HuH-7 (cell line): ENCODE measurements at places on chromosomes 7 and 10.

- DNase-seq: no peak
Observed at GRCh38 chr10:60942788-60943315, 1.1 kb downstream of the RHOBTB1 start.

DNA sequence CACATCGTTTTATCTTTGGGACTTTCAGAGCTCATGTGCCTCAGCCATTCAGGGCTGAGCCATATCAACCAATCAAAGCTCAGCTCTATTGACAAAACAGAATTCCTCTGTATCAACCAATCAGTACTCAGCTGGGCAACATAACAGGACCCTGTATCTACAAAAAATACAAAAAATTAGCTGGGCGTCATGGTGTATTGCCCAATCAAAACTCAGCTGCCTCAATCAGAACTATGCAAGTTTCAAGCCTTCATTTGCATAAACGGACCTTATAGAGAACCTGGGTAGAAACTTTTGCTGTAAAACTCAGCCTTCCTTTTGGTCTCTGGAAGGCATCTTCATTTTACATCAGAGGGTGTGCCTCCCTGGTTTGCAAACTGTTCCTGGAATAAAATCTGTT, 77.1 kb downstream of the ZNF467 start:
- no peak for DNase-seq

- peak; percentile 65 for DNase-seq
Observed at GRCh38 chr7:97020996-97021746, 3.5 kb downstream of the DLX5 start.

DNA sequence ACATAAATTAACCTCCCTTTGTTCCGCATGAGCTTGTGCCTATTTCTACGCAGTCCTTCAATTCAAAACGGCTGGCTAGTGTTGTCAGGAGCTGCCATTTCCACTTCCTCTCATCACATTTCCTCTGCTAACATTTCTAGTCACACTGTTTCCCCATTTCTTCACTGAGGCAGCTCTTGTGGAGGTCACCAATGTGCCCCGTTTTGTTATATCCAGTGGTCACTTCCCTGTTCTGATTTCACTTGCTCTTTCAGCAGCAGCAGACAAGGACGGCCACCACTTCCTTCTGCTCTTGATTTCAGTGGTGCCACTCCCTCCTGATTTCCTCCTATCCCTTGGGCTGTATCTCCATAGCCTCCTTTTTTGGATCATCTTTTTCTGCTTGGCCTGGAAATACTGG, 64.8 kb upstream of the SEC61G start:
- no peak for DNase-seq

GRCh38 chr7:47511699-47512370, 70.1 kb downstream of the TNS3 start:
- no peak for DNase-seq

DNA sequence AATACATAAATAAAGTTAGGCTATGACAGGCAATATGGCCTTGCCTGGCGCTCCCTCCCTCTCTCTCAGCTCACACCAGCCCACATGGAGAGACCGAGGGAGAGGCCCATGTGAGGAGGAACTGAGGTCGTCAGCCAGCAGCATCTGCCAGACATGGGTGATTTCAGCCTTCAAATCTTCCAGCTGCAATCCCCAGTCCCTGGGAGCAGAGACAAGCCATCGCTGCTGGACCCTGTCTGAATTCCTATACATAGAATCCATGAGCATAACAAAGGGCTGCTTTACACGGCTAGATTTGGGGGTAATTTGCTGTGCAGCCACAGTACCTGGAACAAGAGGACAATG, 35.6 kb downstream of the ANKRD16 start:
- DNase-seq: no peak

DNA sequence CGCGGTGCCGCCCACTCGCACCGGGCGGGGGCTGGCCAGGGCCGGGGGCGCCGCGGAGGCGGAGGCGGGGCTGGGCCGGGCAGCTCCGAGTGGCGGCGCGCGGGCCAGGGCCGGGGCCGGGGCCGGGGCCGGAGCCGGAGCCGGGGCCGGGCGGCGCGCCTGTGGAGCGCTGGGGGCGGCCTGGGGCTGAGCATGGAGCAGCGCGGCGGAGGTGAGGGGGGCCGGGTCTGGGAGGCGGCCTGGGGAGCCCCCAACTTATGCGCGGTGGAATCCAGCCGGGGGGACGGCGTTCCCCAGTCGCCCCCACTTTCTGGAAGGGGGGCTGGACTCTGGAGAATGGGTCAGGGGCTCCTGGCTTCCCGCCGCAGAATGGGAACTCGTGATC, at the start of gene LZTS2:
Gene LZTS2 (plus strand): TSS at position 67 of the 385 bp plus-strand sequence. CDS start 2,731 bp downstream, outside the sequence.
- no peak for DNase-seq

DNA sequence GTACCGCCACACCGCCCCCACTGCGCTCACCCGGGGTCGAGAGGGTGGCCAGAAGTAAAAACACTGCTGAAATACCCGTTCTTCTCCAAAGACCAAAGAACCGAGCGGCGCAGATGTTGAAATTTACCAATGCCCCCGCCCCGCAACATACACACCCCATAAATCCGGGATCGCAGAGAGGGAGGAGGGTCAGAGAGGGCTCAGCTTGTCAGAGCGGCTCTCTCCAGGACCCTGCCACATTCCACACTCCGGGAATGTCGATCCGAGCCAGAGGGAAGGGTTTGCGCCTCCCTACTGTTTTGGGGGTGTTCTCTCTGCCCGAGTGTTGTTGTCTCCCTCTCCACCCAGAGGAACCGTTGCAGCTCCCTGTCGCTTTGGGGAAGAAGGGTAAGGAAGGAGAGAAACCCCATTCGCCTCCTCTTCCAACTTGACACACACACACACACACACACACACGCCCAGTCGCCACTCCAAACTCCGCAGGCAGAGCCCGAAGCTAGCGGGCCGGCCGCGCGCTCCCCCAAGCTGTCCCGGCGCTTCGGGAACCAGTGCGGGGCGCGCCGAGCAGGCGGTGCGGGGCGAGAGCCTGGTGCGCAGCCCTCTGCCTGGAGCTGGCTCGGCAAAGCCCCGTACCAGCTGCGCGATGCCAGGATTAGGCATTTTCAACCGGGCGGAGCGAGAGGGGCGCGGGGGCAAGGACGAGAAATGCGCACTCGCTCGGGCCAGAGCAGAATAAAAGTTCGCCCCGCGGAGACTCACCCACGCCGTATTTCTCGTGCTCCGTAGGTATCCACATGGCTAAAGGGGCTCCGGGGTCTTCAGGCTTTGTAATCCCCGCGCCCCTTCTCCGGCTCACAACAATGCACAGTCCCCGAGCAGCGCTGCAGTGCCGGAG, 609 bp downstream of the DOCK4 start:
- peak; percentile 65 for DNase-seq

DNA sequence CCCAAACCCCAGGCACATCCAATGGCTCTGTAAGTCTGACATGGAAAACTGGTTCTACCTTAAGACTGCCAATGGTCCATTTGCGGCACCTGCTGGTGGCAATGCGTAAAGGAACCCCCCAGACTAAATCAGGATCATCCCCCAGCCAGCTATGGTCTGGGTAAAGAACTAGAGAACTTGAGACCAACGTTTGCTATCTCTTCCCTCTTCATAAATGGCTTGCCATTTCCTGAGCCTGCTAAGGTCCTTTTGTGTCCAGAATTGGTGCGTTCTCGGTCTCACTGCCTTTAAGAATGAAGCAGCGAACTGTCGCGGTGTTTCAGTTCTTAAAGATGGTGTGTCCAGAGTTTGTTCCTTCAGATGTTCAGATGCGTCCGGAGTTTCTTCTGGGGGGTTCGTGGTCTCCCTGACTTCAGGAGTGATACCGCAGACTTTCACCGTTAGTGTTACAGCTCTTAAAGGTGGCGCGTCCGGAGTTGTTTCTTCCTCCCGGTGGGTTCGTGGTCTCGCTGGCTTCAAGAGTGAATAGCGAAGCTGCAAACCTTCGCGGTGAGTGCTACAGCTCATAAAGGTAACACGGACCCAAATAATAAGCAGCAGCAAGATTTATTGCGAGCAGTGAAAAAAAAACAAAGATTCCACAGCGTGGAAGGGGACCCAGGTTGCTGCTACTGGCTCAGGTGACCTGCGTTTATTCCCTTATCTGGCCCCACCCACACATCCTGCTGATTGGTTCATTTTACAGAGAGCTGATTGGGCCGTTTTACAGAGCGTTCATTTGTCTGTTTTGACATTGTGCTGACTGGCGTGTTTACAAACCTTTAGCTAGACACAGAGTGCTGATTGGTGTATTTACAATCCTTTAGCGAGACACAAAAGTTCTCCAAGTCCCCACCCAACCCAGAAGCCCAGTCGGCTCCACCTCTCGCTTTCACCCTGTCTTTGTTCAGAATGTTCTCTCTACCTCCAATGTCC, 95.4 kb downstream of the ELMO1 start:
- DNase-seq: peak; percentile 12

- DNase-seq: no peak
Observed at GRCh38 chr7:52962402-52963076, 72.9 kb upstream of the POM121L12 start.

DNA sequence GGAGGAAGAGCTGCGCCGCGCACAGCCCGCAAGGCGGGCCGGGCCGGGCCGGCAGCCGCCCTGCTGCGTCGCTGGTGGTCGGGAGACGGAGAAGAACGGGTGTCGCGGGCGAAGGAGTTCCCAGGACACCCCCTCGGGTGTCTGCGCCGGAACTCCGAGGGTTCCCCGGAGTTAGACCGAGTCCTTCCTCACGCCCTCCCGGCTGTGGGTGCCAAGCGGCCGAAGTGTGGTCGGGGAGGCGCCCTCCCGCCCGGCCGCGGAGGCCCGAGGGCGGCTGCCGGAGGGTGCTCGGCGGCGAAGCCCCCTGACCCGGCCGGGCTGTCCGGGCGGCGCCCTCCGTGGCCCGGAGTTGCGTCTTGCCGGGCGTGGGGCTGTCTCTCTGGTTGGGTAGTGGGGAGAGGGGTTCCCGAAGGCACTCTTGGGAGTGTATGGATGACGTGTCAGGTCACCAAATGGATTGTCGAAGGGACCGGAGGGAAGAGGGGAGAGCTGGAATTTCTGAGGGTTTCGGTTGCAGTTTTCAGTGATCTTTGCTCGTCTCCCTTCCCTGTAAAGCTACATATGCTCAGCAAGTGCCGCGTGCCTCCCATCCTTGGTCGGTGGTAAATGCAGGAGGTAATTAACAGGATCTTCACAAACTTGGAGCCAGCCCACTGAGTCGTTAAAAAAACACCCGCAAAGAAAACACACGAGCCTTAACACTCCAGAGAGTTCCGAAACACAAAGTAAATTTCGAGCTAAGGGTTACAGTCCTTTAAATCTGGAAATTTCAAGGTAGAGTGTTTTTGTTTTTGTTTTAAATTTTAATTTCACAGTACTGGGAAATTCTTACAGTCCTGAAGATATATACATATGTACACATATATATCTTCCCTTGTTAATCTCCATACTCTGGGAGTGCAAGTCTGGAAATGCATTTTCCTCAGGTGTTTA, 871 bp downstream of the ST7 start:
- DNase-seq: peak; percentile 61

DNA sequence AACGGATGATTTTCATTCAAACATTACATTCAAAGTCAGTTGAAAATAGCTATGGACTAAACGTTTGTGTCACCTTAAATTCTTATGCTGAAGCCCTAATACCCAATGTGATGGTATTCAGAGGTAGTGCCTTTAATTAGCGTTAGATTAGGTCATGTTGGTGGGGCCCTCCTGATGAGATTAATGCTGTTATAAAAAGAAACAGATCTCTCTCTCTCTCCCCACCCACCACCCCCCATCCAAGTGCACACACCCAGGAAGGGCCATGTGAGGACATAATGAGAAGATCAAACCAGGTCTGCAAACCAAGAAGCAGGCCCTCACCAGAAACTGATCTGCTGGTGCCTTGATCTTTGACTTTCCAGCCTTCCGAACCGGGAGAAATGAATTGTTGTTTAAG, 44.2 kb downstream of the ZNF438 start:
- no peak for DNase-seq

GRCh38 chr7:111499027-111499426, 63.3 kb downstream of the IMMP2L start:
- DNase-seq: no peak

DNA sequence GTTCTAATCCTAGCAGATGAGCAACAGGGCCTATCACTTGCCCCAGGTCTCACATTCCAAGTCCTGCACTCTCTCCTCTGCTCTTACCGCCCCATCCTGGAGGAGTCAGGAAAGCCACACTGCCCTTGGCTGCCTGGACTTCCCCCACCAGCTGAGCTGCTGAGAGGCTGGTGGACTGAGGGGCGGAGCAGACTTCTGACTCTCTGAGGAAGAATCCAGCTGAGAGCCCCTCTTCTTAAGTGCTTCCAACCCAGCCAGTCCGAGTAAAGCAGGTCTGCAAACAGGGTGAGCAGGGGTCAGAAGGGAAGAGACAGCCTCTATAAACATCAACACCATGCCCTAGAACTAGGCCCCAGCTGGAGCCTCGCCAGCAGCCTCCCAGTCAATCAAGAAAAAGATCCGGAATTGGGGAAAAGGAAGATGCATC, 92.4 kb upstream of the TMEM72 start:
- no peak for DNase-seq

DNA sequence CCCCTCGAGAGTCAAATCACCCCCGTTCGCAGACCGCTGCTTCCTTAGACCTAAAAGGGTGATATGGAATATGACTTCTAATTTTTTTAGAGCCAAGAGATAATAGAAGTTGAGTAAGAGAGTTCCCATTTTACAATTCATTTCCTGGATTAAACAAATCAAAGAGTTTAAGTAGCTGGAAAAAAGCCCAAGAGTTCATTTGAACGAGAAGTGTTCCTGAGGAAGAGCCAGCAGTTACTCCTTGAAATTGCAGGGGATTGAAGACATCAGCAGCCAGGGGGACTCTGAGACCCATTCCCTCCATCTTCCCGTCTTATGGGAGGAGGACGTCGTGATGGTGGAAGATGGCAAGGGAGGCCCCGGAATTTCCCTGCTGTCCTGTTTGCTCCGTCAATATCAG, 277.0 kb downstream of the WDR11 start:
- no peak for DNase-seq

DNA sequence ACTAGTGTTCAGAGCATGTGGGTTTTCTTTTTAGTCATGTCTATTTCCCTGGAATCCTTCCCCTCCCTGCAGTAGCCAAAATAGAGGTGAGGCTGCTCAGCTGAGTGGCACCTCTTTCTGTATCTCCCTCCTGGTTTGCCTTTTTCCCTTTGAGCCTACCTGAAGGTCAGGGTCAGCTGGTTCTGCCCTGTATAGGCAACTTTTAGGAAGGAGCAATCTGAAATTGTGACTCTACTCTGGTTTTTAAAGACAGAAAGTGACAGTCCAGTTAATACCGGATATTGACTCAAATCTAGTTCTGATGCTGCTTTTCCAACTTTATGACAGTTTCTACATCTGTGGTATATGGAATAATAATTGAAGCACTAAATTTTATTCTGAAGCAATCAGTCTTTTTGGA, 26.0 kb downstream of the CCM2 start:
- DNase-seq: no peak
